ENCODE measurements at places on chromosomes 3 and 15.

DNA sequence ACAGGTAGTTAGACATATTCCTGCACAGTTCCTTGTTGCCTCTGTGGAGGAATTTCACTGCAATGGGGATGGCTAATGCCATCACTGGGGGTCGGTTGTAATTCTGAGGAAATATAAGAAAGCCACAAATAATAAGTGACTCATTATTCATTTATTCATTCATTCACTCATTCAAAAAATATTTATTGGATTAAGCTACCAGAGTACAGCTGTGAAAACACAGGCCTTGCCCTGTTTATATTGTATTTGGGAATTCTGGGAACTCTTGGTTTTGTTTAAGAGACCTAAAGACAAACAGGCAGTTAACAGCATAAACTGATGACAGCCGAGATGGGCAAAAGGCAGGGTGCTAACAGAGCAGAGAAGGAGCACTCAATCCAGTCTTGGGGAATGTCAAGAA, 23.6 kb downstream of the PTX3 start:
- DNase-seq: peak; percentile 82

GRCh38 chr3:63724987-63725386, 72.5 kb downstream of the SNTN start:
- DNase-seq: peak; percentile 78

DNA sequence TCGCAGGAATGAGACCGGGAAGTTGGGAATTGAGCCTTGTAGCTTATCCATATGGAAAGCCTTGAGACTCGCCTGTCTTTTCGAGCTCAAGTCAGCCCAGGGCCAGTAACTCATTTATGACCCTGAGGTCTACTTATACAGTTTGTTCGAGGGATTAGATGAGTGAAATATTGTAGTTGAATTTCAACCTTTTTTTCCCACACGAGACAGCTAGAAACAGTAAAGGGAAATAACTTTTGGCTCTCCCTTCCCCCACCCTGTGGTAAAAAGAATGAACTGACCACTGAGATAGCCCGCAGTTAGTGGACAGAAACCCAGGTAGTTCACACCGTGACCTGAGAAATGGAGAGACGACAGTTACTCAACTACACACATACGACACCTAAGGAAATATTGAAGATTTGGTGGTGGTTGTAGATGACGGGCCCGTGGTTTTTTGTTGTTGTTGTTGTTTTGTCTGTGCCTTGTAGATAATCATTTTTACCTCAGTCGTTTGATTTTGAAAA, 841 bp downstream of the EIF3J start:
- no peak for DNase-seq

GRCh38 chr15:54803134-54803808, 393.5 kb downstream of the RSL24D1 start:
- DNase-seq: peak; percentile 73

DNA sequence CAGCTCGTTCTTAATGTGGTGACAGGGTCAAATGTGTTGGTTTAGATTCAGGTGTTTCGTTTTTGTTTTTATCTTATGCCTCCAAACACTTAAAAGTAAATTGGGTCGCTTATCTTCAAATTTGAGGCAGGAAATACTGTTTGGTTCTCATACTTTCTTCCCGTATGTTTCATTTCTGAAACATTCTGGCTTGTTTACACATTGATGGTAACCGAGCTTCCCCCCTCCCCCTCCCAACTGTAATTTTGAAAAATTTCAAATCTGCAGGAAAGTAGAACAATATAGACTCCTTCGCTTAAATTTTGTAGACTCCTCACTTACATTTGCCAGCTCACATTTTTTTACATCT, 64.9 kb downstream of the CMTM8 start:
- DNase-seq: no peak

GRCh38 chr3:115635406-115635805, 12.1 kb downstream of the GAP43 start:
- peak; percentile 12 for DNase-seq

DNA sequence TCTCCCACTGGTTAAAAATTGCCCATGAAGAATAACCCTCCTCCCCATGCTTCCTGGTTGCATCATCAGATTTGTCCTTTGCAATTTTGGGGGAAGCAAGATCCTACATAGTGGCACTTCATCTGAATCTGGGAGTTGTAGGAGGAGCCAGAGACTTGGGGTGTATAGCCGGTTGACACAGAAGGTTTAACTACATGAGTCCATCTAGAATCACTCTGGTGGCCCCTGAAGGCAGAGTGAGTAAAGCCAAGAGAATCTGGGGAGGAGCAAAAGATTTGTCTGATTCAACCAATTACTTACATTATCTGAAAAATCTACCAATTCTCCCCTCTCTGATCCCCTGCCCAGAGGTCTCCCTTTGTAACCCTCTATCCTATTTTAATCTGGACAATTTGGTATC, 50.1 kb downstream of the SYN2 start:
- no peak for DNase-seq

DNA sequence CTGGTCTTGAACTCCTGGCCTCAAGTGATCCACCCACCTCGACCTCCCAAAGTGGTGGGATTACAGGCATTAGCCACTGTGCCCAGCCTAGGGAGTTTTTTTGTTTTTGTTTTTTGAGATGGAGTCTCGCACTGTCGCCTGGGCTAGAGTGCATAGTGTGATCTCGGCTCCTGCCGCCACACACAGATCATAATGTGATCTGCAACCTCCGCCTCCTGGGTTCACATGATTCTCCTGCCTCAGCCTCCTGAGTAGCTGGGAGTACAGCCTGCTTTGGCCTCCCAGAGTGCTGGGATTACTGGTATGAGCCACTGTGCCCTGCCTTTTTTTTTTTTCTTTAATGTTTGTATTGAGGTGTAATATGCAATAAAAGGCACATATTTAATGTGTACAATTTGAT, 78.2 kb downstream of the SMAD3 start:
- DNase-seq: no peak

- DNase-seq: peak; percentile 72
These were observed 1.6 kb upstream of the UBA3 start for GRCh38 chr3:69081583-69082262.

DNA sequence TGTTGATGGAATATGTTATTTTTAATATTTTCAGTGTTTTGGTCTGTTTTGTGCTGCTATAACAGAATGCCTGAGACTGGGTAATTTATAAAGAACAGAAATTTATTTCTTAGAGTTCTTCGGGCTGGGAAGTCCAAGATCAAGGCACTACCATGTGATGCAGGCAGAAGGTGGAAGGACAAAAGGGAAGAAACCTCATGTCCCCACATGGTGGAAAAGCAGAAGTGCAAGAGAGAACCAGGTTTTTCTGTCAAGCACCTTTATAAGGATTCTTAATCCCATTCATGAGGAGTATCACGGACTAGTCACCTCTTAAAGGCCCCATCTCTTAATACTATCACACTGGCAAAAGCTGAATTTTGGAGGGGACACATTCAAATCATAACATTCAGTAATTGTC, 57.9 kb upstream of the EPHB3 start:
- no peak for DNase-seq

- no peak for DNase-seq
These were observed 1.2 kb downstream of the TLNRD1 start for GRCh38 chr15:81002009-81002330.

DNA sequence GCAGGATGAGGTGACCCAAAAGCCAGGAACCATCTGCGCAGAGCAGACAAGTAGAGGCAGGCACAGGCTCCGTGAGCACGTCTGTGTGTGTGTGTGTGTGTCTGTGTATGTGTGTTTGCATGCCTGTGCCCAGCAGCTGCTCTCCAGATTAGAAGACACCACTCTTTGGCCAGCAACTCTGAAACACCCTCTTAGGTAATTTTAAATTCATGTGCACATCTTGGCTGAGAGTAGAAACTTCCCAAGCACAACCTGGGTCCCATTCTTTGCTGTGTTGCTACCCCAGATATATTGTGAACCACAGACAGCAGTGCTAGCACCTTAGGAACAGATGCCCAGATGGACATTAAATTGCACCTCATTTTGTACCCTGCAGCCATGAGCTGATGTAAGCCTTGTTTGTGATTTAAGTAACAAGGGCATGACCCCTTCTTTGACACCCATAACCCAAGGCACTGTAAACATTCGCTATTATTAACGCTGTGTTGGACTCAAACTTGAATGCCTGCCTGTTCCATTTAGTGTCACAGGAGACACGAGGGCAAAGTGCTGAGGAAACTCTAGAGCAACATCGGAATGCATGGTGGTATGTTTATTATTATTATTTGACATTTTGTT, at the start of gene FILIP1L:
FILIP1L (minus strand) TSS at position 89 of the 618 bp plus-strand sequence.
- no peak for DNase-seq

DNA sequence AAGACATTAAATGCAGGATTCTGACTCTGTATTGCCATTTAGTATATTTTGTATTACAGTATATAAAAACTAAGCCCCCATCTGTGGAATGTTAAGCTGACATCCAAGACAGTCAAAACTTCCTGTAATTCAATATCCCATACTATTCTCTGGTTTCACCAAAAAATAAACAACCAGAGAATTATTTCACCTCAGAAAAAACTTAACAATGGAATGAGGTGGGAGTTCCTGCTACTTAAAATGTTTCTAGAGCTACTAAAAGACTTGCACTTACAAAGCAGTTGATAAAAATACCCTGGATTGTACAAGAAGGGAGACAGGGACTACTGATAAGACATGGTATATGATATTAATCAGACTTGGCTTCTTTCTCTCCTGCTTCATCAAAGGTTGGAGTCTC, 8.3 kb downstream of the ARL13B start:
- DNase-seq: peak; percentile 57

DNA sequence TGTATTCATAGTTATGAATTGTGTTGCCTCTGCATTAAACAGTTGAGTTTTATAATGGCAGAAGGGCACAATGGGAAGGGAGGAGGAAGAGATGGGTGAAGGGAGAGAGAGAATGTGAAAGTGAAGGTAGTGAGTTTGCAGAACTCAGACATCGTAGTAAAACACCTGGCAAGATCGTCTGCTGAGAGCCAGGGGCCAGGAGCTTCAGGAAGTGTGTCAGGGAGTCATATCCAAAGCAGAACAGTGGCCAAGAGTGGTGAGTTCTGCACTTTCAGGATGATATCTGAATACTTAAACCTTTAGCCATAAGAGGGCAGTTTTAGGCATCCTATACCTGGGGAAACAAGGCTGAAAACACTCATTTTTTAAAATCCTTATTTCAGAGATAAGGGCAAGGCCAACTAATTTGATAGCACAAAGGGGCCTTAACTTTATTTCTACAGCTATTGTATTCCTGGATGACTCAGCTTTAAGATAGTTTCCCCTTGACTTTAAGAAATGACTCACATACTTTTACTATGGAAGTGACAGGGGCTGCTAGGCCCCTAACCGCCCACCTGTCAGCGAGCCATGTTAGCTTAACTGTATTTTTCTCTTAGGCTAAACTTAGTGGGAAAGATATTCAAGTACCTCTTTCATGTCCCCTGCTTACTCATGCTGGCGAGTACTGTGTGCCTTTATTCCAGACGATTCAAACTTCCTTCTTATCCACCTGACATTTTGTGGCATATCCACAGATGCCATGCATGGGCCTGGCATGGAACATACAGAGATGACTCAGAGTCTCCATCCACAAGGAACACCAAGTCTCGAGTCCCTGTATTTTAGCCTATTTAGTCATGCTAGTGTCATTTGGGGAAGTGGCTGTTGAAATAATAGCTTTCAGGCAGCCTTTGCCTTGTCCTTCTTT, 53.9 kb downstream of the RLBP1 start:
- DNase-seq: peak; percentile 94

GRCh38 chr3:69538281-69538680, 152.4 kb upstream of the FRMD4B start:
- no peak for DNase-seq

DNA sequence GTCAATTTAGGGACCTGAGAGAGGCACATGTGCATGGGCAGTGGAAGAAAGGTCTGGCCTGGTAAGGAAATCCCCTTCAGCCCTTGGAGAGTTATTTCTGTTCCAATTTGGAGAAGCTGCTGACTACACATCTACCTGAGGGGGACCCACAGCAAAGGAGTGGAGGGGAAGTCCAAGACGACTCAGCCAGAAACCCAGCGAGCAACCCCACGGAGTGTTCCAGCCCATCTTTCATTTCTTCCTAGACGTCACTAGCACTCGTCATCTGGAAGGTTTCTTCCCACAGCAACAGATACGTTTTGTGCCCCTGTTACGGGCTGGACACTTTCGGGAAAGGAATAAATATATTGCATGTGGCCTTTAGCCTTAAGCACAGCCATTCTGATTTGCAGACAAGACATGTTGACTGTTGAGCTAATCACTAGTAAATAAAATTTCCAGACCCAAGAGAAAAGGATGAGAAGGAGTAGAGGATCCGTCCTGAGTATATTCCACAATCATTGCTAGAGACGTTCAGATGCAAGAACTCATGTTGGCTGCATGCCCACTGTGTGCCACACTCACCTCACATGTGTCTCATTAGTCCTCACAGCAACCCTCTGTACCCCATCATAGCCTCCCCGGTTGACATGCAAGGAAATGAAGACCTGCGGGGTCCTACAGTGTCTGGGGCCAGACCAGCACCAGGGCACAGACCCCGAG, 7.8 kb upstream of the FAM174B start:
- peak; percentile 41 for DNase-seq

GRCh38 chr15:46768287-46768686, 949.0 kb upstream of the SEMA6D start:
- DNase-seq: no peak

Measured in M059J (cell line).